Progenitor cell of endocrine pancreas (in vitro differentiated cells): ENCODE measurements at places on chromosomes 6 and 20. TPM values are rescaled to one million over a fixed set of nuclear protein-coding genes. Genes with fewer than 3 reads are reported as not detected.

DNA sequence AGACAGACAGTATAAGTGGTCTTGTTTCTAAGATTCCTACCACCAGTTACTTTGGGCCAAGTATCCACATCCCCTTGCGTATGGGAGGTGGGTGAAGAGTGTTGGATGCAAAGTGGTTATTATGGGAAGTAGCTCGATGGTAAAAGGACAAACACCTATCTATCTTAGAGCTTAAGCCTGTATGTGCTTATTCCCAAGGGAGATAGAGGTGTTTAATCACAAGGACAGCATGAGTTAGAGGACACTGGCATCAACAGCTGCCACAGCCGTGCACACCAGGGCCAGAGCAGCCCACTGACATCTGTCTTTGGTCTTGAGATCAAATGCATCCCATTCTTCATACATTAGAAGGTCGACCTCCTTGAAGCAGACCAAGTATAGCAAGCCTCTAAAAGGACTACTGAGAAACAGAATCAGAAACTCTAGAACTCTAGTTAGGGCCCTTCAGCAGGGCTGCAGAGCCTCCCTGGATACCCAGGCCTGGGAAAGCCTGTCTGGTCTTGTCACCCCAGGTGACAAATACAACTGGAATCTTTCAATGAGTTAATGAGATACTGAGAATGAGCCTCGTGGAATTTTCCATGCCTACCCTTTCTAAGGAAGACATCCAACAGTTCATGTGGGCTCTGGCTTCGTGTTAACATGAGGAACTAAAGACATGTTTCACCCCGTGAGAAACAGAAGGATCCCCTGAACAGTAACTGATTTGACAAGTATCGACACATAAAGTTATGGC is 28.7 kb downstream of the TXNDC5 start:
- H3K4me3 ChIP-seq, result no peak overlapping the region
- H3K27me3 ChIP-seq, result peaks cover 4% of the 10 kb centered on the region
- H3K4me1 ChIP-seq, result peaks cover 16% of the 10 kb centered on the region
- no peak for DNase-seq
- H3K36me3 ChIP-seq, result peaks cover 50% of the 10 kb centered on the region

Gene HLA-DRB5
- 0.60 and 0.71 TPM in 2 replicates for total RNA-seq

Gene PMEPA1
- total RNA-seq, result 9.1 and 9.2 TPM in 2 replicates

Gene PSORS1C2
- total RNA-seq, result not detected in 2 replicates

GRCh38 chr6:95169775-95170174 is 407.6 kb upstream of the MANEA start:
- H3K27me3 ChIP-seq, result peaks cover 3% of the 10 kb centered on the region
- no peak overlapping the region for H3K4me3 ChIP-seq
- DNase-seq, result no peak
- no peaks in the 10 kb centered on the region for H3K36me3 ChIP-seq
- no peak overlapping the region for H3K27ac ChIP-seq

Gene ZSWIM1
- total RNA-seq, result 13.3 and 15.1 TPM in 2 replicates

DNA sequence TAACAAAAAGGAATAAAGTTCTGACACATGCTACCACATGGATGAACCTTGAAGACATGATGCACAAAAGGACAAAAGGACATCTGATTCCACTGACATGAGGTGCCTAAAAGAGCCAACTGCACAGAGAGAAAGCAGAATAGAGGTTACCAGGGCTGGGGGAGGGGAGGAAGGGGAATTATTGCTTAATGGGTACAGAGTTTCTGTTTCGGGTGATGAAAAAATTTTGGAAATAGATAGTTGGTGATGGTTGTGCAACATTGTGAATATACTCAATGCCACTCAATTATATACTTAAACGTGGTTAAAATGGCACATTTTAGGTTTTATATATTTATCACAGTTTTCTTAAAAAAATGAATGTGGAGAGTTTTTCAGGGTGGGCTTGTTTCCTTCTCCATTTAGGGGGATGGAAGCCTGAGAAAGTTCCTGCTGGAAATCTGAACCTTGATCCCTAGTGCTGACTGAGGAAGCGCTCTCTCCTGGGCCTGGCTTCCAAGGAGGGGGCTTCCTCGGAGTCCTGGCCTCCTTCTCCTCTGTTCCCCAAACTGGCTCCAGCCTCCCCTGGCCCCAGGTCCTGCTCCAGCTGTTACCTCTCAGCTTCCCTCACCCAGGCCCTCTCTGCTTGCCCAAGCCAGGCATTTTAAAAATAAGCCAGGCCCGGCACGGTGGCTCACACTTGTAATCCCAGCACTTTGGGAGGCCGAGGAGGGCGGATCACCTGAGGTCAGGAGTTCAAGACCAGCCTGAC is 79.2 kb downstream of the NOL4L start:
- no peak overlapping the region for H3K27ac ChIP-seq
- no peak overlapping the region for H3K4me3 ChIP-seq
- peaks cover 4% of the 10 kb centered on the region for H3K27me3 ChIP-seq
- H3K36me3 ChIP-seq, result peaks cover 1% of the 10 kb centered on the region
- H3K4me1 ChIP-seq, result peaks cover 20% of the 10 kb centered on the region
- no peak for DNase-seq

DNA sequence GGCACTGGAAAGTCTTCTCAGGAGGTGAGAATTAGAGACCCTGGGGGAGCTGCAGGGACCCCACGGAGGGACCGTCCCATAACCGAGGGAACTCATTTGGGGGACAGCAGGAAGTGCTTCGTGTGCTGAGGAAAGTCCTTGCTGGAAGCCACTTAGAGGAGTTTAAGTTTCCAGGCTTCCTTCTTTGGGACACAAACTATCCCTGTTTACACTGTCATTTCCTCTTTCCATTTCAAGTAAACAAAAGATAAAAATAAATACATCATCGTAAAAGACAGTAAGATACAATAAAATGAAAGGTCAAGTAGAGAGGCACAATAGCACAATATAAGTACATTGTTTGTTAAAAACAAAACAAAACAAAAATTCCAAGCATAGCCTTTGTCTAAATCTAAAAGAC is 101.2 kb downstream of the TTLL2 start:
- DNase-seq, result no peak
- peaks cover 2% of the 10 kb centered on the region for H3K4me1 ChIP-seq
- H3K36me3 ChIP-seq, result no peaks in the 10 kb centered on the region
- H3K27me3 ChIP-seq, result no peaks in the 10 kb centered on the region
- no peak overlapping the region for H3K27ac ChIP-seq

- no peak for DNase-seq
- H3K27me3 ChIP-seq, result peaks cover 3% of the 10 kb centered on the region
- no peaks in the 10 kb centered on the region for H3K36me3 ChIP-seq
- H3K4me1 ChIP-seq, result peaks cover under 1% of the 10 kb centered on the region
Observed at GRCh38 chr6:109493865-109494264, 10.8 kb upstream of the ZBTB24 start.

Gene RIMS4
- 6.3 and 8.2 TPM in 2 replicates for total RNA-seq

DNA sequence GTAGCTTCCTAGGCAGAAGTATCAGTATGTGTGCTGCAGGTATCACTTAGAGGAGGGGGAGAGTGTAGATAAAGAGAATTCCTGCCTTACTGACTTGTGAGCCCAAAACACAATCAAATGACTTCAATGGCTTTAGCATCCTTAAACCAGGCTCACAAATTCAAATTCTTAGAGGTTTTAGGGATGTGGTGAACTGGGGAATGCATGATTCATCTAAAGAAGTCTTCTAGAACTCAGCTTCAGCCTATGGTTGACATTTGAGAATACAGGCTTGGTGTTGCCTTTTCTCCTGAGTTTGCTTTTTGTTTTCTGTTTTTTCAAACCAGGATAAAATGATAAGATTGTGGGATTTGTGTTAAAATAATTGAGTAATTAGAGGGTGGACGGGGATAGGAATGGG is 14.4 kb downstream of the SNRPC start:
- no peak overlapping the region for H3K4me3 ChIP-seq
- H3K27me3 ChIP-seq, result no peaks in the 10 kb centered on the region
- H3K27ac ChIP-seq, result no peak overlapping the region

- no peak overlapping the region for H3K4me3 ChIP-seq
- no peaks in the 10 kb centered on the region for H3K36me3 ChIP-seq
- H3K4me1 ChIP-seq, result no peaks in the 10 kb centered on the region
- H3K27me3 ChIP-seq, result peaks cover 7% of the 10 kb centered on the region
- DNase-seq, result no peak
Observed at GRCh38 chr6:3617681-3618311, 133.7 kb downstream of the PXDC1 start.

DNA sequence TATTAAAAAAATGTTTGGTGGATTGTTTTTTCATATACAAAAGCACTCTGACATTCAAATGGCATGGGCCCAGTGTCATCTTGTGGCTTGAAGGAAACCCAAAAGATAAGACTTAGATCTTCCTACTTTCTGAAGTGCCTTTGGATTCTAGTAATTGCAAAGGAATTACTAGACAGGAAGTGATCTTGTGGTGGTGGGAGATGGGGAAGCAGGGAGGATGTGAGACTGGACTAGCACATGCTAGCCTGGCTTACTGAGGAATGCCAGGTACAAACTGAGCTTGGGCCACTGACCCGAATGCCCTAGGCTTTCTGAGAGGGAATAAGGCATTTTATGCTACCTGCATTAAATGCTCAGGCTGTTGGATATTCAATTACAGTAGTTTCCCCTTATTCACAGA is 59.0 kb downstream of the AFG1L start:
- H3K4me3 ChIP-seq, result no peak overlapping the region
- H3K4me1 ChIP-seq, result peaks cover 13% of the 10 kb centered on the region
- no peak overlapping the region for H3K27ac ChIP-seq
- no peak for DNase-seq
- H3K36me3 ChIP-seq, result no peaks in the 10 kb centered on the region
- no peaks in the 10 kb centered on the region for H3K27me3 ChIP-seq

GRCh38 chr6:118252474-118252873 is 295.6 kb upstream of the PLN start:
- H3K27ac ChIP-seq, result no peak overlapping the region
- no peaks in the 10 kb centered on the region for H3K4me1 ChIP-seq
- H3K36me3 ChIP-seq, result no peaks in the 10 kb centered on the region
- DNase-seq, result no peak
- H3K4me3 ChIP-seq, result no peak overlapping the region
- H3K27me3 ChIP-seq, result no peaks in the 10 kb centered on the region

Gene WDR46
- 47.5 and 53.4 TPM in 2 replicates for total RNA-seq

GRCh38 chr6:127301199-127301700 is 34.6 kb downstream of the RNF146 start:
- peaks cover 15% of the 10 kb centered on the region for H3K36me3 ChIP-seq
- no peaks in the 10 kb centered on the region for H3K27me3 ChIP-seq
- peaks cover 8% of the 10 kb centered on the region for H3K4me1 ChIP-seq
- DNase-seq, result no peak

- H3K27me3 ChIP-seq, result peaks cover 3% of the 10 kb centered on the region
- H3K4me1 ChIP-seq, result peaks cover 6% of the 10 kb centered on the region
- no peak overlapping the region for H3K27ac ChIP-seq
- H3K36me3 ChIP-seq, result no peaks in the 10 kb centered on the region
- no peak overlapping the region for H3K4me3 ChIP-seq
Observed at GRCh38 chr6:167567142-167568033, 242.5 kb downstream of the TTLL2 start.

DNA sequence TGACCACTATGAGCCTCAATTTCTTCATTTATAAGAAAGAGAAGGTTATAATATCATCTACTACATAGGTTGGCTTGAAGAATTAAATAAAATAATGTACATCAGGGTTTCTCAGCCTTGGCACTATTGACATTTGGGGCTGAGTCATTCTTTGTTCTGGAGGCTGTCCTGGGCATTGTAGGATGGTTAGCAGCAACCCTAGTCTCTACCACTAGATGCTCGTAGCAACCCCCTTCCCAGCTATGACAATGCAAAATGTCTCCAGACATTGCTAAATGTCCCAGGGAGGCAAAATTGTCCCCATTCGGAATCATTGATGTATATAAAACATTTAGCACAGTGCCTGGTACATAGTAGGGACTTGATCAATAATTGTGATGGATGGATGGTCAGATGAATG is 152.1 kb downstream of the KHDC1L start:
- peaks cover 7% of the 10 kb centered on the region for H3K4me1 ChIP-seq
- no peak overlapping the region for H3K27ac ChIP-seq
- H3K27me3 ChIP-seq, result no peaks in the 10 kb centered on the region
- no peak overlapping the region for H3K4me3 ChIP-seq

Gene RNASET2
- total RNA-seq, result 27.9 and 29.8 TPM in 2 replicates

- H3K4me3 ChIP-seq, result no peak overlapping the region
- H3K36me3 ChIP-seq, result no peaks in the 10 kb centered on the region
- H3K4me1 ChIP-seq, result no peaks in the 10 kb centered on the region
- H3K27me3 ChIP-seq, result peaks cover 3% of the 10 kb centered on the region
- no peak overlapping the region for H3K27ac ChIP-seq
Observed at GRCh38 chr6:166032366-166033200, 135.1 kb downstream of the TBXT start.

Gene FITM2
- total RNA-seq, result 4.3 and 4.4 TPM in 2 replicates

GRCh38 chr20:42604998-42605956 is 584.4 kb downstream of the PTPRT start:
- H3K4me3 ChIP-seq, result no peak overlapping the region
- H3K4me1 ChIP-seq, result peaks cover 24% of the 10 kb centered on the region

Gene RNF182
- total RNA-seq, result 1.9 and 2.5 TPM in 2 replicates

Gene ZC3H12D
- 0.48 and 0.71 TPM in 2 replicates for total RNA-seq

Gene TMC2
- not detected in 2 replicates for total RNA-seq

Gene GPLD1
- total RNA-seq, result 6.6 and 7.4 TPM in 2 replicates

Gene TRIM10
- not detected in 2 replicates for total RNA-seq

GRCh38 chr20:43949741-43950618 is 35.3 kb downstream of the TOX2 start:
- H3K4me1 ChIP-seq, result no peaks in the 10 kb centered on the region
- no peak overlapping the region for H3K4me3 ChIP-seq
- H3K27me3 ChIP-seq, result peaks cover 20% of the 10 kb centered on the region
- no peak overlapping the region for H3K27ac ChIP-seq

GRCh38 chr6:130778946-130779657 is 48.1 kb upstream of the SMLR1 start:
- no peaks in the 10 kb centered on the region for H3K36me3 ChIP-seq
- no peak for DNase-seq
- H3K27ac ChIP-seq, result no peak overlapping the region

Gene PDYN
- total RNA-seq, result not detected in 2 replicates

DNA sequence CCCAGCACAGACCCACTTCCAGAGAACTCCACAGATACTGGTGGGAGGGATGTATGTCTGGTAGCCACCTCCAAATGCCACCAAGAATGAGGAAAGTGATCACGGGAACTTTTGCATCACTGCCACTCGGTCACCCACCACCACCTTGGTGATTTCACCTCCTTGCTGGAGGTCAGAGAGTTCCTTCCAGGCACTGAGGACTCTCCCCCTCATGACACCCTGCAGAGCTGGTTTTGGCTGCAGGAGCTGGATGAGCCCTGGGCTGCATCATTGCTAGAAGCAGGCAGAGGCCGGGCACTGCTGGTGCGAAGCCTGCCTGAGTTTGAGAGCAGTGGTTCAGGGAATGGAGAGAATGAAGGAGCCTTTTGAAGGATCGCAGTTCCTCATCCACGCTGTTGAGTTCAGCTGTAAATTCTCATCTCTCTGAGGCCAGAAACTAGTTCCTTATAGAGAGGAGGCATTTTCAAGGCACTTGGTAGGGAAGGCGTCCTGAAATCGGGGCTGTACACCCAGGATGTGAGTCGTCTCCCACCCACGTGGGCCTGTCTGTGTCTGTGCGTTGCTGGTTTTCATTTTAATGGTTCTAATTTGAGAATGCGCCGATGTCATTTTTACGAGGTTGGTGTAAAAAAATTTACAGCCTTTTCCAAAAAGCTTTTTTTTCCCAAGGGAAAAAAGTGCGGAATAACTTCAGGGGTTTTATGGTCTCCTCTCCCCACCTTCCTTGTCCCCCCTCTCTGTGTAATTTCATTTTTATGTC is 25.0 kb downstream of the FOXP4 start:
- H3K36me3 ChIP-seq, result peaks cover 19% of the 10 kb centered on the region
- H3K27ac ChIP-seq, result peak overlapping the region; percentile 33
- no peak for DNase-seq
- peaks cover 47% of the 10 kb centered on the region for H3K4me1 ChIP-seq
- no peak overlapping the region for H3K4me3 ChIP-seq
- no peaks in the 10 kb centered on the region for H3K27me3 ChIP-seq

Gene C6orf58
- total RNA-seq, result not detected in 2 replicates
